ENCODE measurements at places on chromosomes 2 and 18.

GRCh38 chr18:67710639-67711038 lies 194.1 kb upstream of the DSEL start:
- no peak for ATAC-seq

GRCh38 chr2:6139916-6140315 lies 447.7 kb downstream of the SOX11 start:
- no peak for ATAC-seq

DNA sequence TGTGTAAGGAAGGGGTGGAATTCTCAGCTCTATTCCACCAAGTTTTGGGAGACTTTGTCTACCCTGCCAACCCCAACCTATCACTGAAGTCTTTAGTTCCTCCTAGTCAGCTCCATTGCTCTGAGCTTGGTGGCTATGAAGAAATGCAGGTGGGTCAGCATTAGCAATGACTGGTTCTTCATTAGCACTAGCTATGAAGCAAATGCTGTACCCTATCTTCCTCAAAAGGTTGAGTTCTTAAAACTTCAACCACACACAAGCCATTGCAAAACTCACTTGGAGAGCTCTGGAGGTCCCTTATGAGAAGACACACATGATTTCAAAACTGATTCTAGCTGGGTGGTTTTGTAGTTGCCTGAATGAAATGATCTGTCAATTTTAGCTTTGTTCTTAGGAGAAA lies 193.8 kb downstream of the IKZF2 start:
- peak; percentile 72 for ATAC-seq

DNA sequence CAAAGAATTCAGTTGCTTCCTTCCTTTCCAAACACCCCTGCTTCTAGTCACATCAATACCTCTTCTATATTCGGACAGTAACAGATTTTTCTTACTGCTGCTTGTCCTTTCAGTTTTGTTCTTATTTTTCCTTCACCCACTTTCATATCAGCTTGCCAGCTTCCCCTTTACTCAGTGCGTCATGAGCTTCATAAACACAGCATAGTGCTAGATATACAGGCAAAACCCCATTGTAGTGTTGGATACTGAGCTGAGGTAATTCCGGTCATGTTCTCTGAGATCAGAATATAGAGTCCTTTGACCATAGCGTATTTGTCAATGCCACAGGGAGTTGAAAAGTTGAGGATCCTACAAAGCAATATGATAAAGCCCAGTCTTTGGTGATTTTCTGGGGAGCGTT lies 2.4 kb downstream of the FARP2 start:
- peak; percentile 6 for ATAC-seq

- ATAC-seq, result no peak
Measured at GRCh38 chr2:236764716-236765115, 195.1 kb downstream of the ACKR3 start.

DNA sequence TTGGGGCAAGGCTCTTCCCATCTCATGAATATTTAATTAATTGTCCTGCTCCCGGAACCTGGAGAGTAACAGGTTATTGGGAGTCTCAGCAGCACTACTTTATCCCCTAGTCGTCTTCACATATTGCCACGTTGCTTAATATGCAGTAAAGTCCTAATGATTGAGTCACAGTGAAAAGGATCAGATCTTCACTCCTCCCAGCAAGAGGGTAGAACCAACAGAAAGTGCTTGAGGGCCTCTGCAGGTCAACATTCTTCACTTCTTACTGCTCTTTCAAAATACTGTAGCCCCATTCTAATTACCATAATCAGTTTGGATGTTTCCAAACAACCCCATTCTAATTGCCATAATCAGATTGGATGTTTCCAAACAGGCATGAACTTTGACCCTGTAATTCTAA lies 801.0 kb downstream of the LRRTM4 start:
- ATAC-seq, result no peak

- no peak for ATAC-seq
Measured at GRCh38 chr18:42929857-42930256, 185.6 kb downstream of the RIT2 start.

GRCh38 chr2:101706819-101707177 lies 9.3 kb downstream of the MAP4K4 start:
- peak; percentile 21 for ATAC-seq

DNA sequence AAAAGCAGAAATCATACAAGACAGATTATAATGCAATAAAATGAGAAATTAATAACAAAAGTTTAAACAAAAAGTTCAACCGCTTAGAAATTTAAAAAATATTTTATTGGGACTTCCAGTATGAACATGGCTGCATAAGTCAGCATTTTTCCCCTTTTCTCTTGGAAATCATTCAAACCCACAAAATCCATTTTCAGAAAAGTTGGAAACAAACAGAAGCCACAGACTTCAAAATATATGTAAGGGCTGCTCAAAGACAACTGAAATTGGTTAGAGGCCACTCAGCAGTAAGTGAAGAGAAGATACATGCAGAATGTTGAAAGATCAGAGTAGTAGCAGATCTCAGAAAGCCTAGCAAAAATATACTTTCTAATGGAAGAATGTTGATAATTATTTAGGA lies 194.0 kb downstream of the DYSF start:
- no peak for ATAC-seq

- ATAC-seq, result no peak
Measured at GRCh38 chr2:23916727-23917405, 10.1 kb downstream of the ATAD2B start.

GRCh38 chr2:105258835-105259350 lies 17.4 kb downstream of the GPR45 start:
- ATAC-seq, result no peak

DNA sequence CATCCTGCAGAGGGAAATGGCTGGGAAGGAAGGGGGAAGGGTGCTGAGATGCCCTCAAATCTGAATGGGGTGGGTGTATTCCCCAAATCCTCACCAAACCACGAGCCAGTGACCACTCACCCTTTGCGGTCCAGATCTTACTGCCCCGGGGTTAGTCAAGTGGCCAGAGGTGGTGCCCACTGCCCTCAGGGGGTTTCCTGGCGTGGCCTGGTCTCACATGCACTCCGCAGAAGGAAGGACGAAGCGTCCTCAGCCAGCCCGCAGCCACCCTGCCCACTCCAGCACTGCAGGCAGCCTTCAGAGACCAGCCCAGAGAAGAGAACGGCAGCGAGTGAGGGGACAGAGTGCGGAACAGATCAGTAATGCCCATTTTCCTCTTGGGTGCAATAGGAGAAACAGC lies 50.4 kb downstream of the IL1RL2 start:
- ATAC-seq, result no peak

DNA sequence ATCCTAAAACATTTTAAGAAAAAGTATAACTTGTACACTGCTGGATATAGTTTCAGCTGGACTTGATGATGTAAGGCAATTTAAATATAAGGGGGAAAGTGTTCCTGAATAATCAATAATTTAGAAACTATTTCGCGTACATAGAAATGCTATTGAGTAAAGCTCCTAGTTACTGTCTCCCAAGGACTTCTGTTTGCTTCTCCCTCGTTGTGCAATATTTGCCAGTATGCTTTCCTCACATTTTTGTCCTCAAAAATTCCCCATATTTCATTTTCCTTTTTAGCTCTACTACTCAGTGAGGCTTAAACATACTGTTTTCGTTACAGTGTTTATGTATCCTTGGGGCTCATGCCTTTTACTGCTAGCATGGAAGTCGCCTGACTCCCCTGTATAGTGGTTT lies 36.9 kb downstream of the ATP9B start:
- no peak for ATAC-seq

DNA sequence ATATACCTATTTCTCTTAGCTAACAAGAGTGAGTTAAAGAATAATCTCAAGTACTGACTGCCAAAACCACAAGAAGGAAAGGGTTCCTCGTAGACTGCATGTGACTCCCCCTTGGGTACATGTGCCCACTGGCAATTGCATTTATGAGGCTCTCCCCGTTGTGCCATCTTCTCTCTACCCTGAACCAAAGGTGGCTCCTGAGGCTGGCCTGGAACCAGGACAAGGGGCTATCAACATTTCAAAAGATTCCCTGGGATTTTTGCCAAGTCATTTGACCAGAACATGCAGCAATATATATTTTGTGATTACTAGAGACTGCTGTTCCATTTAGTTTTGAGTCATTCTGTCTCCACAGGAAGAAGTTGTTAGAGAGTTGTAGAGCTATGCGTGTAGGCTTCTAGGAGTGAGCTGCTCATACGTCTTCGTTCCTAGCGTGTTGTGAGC lies 45.8 kb downstream of the LAMA3 start:
- ATAC-seq, result no peak

GRCh38 chr2:203451011-203451410 lies 84.1 kb downstream of the RAPH1 start:
- no peak for ATAC-seq

DNA sequence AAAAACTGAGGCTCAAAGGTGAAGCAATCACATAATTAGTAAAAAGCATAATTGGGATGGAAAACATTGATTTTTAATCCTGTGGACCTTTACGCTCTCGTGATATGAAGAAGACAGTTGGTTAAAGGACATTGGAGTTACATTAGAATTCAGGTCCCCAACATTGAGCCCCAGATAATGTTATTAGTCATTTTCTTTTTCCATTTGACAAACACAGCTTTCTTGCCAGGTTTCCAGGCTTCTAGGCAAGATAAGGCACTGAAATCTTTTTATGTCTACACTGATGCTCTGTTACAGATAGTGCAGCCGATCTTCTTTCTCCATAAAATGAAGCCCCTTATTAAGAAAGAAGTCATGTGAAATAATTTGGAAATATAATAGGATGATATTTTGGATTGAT lies 38.5 kb downstream of the MYO3B start:
- ATAC-seq, result no peak

GRCh38 chr2:20184067-20184938 lies 40.6 kb downstream of the SDC1 start:
- no peak for ATAC-seq

DNA sequence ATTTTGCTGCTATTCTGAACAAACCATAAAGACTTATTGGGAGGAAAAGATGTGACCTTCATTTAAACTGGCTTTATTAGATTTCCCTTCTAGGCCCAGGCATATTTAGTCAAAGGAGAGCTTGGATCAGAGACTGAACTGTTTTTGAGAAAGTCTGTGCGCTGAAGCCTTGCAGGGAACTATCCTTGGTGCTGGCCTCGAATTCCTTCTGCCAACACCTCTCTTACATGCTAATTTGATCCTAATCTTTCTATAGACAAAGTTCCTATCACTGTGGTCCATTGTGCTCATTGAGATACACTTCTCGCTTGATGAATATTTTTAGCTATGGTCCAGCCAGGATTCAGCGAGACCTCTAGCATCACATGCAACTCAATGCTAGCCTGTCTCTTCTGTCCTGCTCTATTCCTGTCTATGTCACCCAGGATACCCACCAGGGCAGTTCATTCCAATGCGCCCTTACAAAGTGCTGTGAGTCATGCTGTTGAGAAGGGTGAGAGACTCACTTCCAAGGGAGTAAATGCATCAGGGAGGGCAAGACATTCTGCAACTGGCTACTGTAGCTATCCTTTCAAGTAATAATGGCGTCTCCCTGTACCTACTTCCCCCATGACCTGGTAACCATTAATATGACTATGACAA lies 356.7 kb upstream of the LYPD1 start:
- ATAC-seq, result no peak

- ATAC-seq, result no peak
Measured at GRCh38 chr2:70947556-70948184, 12.0 kb downstream of the ATP6V1B1 start.

DNA sequence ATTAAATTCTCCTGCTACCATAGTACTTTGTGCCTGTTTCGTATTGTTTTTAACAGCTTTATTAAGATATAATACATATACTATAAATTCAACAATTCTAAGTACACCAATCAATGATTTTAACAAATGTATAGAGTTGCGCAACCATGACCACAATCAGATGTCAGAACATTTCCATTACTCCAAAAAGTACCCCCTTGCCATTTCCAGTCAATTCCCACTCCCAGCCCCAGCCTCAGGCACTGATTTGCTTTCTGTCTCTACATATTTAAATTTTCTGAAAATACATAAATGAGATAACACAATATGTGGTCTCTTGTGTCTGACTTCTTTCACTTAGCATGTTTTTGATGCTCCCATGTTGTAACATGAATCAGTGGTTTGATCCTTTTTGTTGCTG lies 193.9 kb downstream of the FIGN start:
- no peak for ATAC-seq

DNA sequence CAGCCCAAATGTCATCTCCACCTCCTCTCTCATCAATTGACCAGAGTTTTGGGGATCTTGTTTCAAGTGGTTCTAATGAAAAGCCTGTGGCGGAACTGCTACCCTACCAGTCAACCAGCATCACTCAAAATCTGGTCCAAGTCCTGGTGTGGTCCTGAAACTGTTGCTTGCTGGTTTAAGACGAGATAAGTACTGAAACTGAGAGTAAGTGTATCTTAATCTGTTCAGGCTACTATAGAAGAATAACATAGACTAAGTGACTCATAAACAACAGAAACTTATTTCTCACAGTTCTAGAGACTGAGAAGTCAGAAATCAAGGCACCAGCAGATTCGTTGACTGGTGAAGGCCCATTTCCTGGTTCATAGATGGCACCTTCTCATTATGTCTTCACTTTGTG lies 879 bp upstream of the GALNT5 start:
- peak; percentile 76 for ATAC-seq

DNA sequence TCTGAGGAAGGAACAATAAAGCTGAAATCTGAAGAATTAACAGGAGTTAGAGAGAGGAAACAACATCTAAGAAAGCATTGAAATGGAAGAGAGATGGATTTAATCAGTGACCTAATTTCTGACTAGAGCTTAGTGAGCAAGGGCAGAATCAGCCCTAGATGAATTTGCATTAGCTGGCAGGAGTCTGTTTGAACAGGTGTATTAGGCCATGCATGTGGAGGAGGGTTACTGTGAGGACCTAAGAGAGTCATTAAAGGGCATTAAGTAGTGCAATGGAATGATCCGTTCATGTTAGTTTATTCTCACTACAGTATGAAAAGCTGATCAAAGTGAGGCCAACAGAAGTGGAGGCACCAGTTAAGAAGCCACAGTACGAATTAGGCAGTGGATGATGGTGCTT lies 285.3 kb downstream of the GRB14 start:
- ATAC-seq, result no peak

GRCh38 chr2:215354771-215355695 lies 43.2 kb downstream of the ATIC start:
- ATAC-seq, result no peak

- peak; percentile 78 for ATAC-seq
Measured at GRCh38 chr2:135124924-135125886, 73.1 kb downstream of the RAB3GAP1 start.

- no peak for ATAC-seq
Measured at GRCh38 chr18:6712401-6712800, 17.1 kb upstream of the ARHGAP28 start.

- no peak for ATAC-seq
Measured at GRCh38 chr18:60197671-60198462, 174.7 kb downstream of the MC4R start.

DNA sequence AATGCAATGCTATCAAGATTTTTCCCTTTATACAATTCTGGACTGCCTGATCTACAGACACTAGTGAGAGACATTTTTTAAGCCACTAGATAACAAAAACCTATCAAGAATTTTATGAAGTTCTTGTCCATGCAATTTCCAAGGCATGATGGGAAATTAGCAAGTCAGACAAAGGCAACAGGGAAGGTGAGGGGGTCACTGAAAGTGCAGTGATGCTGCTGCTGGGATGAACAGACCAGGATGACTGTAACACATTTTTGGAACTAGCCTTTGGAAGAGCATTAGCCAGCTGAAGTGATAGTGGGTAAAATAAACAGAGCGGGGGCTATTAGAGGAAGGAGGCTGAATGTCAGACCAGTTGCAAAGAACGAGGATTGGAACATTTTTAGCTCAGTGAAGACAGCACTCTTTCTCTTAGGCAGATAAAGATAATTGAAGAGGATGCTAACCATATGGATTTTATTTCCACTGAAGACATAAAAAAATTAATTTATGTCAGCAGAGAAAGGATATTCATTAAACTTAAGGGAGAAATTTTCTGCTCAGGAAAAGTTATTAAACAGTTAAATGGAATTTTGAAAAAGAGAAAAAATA lies 17.9 kb downstream of the NRXN1 start:
- no peak for ATAC-seq
